ENCODE measurements at places on chromosomes 3 and 15.

DNA sequence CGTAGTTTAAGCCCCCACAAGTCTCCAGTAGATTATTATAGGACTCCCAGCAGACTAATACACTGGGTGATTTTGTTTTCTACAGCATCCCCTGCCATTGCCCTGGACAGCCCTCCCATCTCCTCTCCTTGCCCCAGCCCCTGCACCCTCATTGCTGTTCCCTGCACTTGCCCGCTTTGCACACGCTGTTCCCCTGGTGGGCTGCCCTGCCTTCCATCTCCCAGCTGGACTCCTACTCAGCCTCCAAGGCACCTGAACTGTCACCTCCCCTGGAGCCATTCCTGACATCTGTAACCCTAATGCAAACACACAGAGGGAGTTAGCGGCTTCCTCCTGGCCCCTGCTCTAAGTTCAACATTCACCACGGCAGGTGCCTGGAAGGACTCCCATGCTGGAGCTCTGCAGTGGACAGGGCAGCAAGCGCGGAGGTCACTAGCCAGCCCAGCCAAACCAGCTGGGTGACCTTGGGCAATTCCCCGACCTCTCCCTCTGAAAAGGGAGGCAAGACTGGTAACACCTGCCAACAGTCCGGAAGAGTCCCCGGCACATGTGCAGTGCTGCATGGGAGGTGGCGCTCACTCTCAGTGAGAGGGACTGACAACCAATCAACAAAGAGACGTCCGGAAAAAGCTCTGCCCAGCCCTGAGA lies 38.8 kb upstream of the IQSEC1 start:
- DNase-seq: no peak

DNA sequence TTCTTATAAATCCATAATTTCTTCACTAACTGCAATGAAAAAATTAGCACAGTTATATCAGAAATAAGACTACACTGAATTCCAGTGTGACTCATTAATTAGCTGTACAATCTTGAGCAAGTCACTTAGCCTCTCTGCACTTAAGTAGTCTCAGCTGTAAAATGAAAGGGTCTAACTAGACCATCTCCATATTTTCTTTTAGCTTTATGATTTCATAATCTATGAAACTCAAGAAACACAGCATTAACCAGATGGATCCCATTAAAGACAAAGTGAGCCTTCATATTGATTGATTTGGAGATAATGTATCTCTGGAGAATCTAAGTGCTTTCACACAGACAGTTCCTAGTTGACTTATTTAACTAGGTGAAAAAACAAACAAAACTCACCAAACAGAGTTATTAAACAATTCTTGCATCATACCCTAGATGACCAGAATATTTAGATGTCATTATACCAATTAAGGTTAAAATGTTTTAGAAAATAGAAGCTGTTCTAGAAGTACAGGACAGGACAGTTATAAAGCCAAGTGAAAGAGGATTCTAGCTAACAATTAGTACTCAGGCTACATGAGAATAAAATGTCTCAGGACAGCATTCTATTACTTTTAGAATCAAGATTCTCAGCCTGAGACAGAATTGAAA lies 11.2 kb downstream of the CSNK1G1 start:
- DNase-seq: no peak

DNA sequence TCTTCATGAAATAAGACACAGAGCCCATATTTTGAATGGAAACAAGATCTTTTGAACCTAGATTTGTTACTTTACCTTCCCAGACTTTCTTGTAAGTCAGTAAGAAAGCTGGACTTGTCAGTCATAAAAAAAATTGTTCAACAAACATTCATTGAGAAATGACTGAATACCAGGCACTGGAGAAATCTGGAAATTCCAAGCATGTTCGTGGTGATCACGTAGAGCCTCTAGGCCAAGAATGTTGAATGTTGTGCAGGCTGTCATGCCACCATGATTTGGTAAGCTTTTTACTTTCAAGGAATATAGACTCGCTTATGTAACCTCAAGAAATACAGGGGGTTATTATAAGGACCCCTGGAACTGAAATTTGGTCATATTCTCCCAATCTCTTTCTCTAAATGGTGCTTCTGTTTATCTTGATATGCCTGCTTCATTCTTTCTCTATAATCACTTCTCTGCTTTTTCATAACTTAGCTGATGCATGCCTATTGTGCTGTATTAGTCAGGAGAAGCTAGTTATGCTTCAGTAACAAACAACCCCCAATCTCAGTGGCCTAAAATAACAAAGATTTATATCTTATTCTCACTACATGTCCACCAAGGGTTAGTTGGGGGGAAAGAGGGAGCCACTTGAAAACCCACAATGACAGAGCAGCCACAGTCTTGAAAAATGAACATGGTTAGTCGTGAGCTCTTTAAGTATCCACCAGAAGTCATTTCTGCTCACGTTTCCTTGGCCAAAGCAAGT lies 3.4 kb upstream of the TPM1 start:
- DNase-seq: no peak

DNA sequence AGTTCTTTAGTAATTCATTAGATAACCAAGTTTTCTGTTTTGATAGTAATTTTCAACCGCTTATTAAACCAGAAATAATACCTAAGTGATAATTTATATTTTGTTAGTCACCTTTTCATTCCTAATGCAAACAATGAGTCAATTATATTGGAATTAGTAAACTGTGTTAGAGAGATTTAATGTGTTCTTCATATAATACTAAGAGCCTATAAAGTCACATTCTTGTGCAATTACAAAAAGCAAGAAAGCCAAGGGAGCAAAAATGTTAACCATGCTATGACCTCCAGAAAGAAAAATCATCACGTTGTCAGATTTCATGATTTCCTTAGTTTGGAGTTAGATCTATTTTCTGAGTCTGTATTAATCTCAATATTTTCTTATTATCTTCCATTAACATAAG lies 108.8 kb upstream of the SAMMSON start:
- no peak for DNase-seq

DNA sequence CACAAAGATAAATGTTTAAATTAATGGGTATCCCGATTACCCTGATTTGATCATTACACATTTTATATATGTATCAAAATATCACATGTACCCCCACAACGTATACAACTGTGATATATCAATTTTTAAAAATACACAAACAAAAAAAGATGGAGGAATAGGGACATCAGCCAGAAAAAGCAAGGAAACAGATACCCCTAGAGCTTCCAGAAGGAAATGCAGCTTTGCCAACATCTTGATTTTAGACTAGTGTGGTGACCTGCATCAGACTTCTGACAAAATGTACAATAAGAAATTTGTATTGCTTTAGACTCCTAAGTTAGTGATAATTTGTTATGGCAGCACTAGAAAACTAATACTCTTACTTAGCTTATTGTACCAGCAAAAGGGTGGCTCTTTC lies 483.8 kb downstream of the TUSC7 start:
- no peak for DNase-seq

- no peak for DNase-seq
These were observed 126.0 kb downstream of the ZBTB20 start for GRCh38 chr3:115021061-115021460.

GRCh38 chr15:60539016-60539415 lies 60.1 kb upstream of the ICE2 start:
- no peak for DNase-seq

GRCh38 chr3:14925729-14926591 lies 21.4 kb upstream of the NR2C2 start:
- DNase-seq: no peak

Measured in stimulated activated CD4-positive, alpha-beta T cell treated with anti-CD3 and anti-CD28 coated beads, Interleukin-1b, Interleukin-23, amount 100 ng/mL, for 48 hours (primary cell).